Stimulated activated CD4-positive, alpha-beta T cell treated with anti-CD3 and anti-CD28 coated beads, TNF-alpha, amount 100 ng/mL, for 1 hour (primary cell): ENCODE measurements at places on chromosomes 12 and 14.

GRCh38 chr12:120056739-120057138, 59.8 kb downstream of the RAB35 start:
- no peak for DNase-seq

DNA sequence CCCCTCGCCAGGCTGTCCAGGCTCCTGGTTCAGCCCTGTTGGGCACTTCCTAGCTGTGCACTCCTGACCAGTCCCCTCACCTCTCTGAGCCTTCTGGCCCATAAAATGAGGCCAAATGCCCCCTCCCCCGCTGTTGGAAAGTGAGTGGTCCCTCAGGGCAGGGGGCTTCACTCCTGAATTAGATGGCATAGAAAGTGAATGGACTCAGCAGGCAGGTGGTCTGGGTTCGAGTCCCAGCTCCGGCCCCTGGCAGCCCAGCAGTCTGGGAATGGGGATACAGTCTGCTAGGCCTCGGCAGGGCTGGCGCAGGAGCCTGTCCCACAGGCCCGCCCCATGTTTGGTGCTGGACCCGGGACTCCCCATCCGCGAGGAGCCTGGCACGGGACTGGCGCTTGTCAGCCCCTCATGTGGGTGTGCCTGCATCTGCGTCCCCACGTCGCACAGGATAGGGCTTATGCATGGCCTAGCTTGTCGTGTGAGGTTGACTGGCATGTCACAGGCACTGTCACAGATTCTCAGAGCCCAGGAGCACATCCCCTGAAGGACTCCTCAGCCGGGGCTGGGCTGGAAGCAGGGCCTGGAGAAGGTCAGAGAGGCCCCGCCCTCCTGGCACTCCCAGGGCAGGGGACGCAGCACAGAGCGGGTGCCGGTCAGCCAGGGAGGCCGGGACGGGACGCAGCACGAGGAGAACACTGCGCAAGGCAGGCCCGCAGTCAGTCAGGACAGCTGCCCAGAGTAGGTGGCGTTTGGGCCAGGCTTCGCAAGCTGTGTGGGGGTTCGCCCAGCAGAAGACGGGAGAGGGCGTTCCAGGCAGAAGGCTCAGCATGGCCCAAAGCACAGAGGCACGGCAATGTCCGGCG, 40.5 kb downstream of the DIO3 start:
- no peak for DNase-seq

GRCh38 chr14:52609445-52610044, 56.9 kb downstream of the GPR137C start:
- no peak for DNase-seq

GRCh38 chr12:58363971-58364370, 422.6 kb downstream of the ATP23 start:
- DNase-seq = no peak

GRCh38 chr14:82911930-82912329, 1378.3 kb upstream of the SEL1L start:
- no peak for DNase-seq

DNA sequence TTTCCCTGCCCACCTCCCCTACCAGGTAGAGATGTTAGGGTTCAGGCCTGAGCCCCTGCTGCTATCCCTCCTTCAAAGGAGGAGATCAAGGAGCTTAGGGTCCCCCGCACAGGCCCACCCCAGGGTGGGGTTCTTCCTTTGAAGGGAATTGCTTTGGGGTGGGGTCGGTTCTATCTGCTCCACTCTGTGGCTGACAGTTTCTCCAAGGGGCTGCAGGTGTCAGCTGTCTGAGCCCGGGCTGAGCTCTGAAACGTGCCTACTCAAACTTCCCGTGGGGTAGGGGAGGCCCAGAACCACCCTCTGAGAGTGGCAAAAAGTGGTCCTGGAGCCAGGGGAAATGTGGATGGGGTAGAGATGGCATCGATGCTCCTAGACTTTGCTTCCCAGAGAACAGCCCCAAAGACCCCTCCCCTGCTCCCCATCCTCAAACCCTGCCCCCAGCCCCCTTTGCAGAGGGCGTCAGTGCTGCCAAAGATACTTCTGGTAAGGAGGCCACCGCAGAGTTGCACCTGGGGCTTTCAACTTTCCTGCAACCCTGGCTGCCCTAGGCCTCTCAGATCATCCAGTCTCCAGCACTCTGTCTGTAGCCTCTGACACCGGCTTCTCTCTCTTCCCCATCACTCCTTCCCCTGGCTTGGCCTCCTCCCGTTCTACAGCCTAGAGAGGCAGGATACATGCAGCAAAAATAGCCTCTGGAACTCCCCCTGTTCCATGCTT, 6.3 kb upstream of the CD4 start:
- DNase-seq = no peak

- no peak for DNase-seq
These were observed 15.6 kb upstream of the RFLNA start for GRCh38 chr12:124279315-124279714.
